ENCODE measurements at places on chromosomes 4 and X.

DNA sequence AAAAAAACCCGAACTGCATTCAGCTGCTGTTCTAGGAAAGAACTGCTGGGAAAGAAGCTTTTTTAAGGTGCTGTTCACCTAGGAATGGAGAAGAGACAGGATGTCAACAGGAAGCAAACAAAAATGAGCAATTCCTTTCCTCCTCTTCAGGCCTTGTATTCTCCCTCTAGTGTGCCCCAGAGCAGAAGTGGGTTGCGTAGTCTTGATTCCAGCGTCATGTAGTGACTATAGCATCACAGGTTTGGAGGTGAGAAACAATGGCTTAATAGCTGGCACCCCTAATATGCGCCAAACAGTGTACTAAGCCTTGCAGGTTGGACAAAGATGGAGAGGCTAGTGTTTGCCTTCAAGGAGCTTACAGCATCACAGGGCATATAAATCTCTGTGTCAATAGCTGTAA lies 146.3 kb upstream of the LCORL start:
- no peak for DNase-seq

GRCh38 chrX:123201720-123202119 lies 17.6 kb downstream of the GRIA3 start:
- no peak for DNase-seq

GRCh38 chr4:4254199-4254598 lies 6.2 kb upstream of the TMEM128 start:
- DNase-seq: no peak

DNA sequence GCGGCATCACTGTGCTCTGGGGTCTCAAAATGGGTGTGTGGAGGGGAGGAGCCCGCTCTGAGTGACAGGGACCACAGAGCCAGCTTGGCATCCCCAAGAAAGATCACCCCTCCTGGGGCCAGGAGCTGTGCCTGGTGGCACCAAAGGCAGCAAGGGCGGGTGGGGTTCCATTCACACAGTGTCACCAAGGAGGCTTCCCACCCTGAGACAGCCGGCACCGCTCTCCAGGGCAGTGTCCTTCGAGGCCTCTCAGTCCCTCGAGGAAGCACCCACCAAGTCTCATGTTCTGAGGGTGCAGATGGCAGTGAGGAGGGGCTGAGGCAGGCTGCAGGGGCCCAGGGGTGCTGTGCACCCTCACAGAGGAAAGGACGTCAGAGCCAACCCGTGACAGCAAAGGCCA lies 44.0 kb upstream of the MAN2B2 start:
- no peak for DNase-seq

DNA sequence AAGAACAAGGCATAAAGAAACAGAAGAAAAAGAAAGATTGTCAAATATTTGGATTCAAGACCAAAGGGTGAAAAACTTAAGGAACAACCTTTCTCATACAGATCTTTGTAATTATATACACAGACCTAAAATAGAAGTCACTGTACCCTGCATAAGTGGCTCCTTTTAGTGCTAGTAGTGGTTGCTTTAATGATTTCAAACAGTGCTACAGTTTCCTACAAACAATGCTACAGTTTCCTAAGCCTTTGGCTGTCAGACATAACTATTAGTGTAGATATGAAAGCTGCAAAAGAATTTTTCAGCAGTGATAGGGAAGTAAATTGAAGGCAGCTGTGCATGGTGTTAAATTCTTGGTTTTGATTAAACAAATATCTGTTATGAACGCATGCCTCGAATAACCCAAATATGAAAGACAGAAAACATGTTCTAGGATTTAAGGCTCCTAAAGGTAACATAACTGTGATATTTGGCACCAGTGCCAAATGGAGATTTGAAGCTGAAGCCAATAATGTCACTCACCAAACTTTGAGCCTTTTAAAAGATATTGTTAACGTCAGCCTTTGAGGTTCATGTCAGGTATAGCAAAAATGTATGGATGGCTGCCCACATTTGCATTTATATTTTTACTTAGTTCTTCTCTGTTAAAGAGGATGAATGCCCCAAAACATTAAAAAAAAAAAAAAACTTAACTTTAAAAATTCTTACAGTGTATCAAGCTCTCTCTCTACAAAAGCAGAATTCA lies 36.6 kb downstream of the SMARCAD1 start:
- no peak for DNase-seq

DNA sequence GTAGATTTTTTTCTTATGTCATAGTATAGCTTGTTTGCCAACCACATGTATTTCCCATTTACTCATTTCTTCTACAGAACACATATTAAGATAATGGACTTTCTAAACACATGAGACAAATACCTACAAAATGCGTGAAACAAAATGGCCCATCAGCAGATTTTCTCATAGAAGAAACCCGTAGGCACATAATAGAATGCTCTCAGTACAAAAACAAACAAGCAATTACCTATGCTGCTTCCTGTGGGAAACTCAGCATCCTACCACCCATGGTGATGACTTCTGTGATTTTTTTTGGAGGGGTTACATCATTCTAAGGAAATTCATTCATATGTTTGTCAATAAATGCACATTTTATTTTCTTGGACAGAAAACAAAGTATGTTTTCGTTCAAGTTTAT lies 343.6 kb downstream of the SPRY1 start:
- DNase-seq: no peak

- DNase-seq: no peak
Observed at GRCh38 chr4:110769578-110769977, 146.7 kb upstream of the PITX2 start.

GRCh38 chrX:153669901-153670731 lies 3.5 kb downstream of the PNCK start:
- no peak for DNase-seq

DNA sequence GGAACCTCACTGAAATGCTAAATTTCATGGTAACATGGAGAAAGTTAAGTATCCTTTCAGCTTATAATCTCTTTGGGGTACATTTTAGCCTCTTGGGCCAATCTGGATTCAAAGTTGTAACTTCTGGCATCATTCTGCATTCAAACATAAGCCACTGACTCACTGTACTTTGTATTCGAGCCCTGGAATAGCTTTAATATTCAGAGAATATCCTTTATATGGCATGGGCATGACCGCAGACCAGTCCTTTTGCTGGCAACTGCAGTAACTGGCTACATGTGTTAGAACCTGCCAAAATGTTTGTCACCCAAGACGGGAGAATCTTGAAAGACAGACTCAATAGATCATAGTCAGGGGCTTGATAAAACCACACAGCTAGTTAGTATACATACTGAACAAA lies 3.3 kb downstream of the GASK1B start:
- DNase-seq: no peak

DNA sequence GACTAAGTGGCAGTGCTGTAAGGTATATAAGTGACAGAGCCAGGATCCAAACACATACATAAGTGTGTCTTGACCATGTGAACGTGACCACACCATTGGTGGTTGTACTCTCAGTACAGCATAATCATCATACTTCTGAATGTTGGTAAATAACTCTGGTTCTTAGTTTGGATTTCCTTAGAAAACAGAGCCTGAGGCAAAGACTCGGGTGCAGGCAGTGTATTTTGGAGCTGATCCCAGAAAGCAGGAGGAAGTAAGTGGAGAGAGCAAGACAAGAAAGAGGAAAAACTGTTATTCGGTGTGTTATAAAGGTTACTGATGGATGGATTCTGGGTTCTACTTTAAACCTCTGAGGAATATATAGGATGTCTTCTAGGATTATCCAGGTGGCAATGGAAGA lies 127.9 kb downstream of the SLC39A8 start:
- DNase-seq: no peak

- peak; percentile 27 for DNase-seq
Observed at GRCh38 chr4:6658597-6659075, 18.2 kb downstream of the MRFAP1 start.

DNA sequence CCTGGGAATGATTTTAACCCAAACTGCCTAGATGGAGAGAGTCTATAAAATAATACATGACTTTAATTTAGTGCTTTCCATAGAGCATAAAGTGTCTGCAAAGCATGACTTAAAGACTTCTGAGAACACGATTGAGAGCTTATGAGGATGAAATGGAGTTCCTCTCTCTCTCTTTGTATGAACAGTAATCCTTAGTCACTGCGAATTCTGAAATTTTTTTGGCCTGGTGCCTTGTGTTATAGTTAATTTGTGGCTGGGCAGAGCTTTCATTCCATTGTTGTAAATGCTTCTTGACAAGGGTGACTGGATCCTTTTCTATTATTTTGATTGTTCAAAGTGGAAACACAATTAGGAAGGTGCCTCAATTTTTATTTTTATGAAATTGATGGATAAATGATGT lies 179.5 kb downstream of the CEP135 start:
- no peak for DNase-seq

DNA sequence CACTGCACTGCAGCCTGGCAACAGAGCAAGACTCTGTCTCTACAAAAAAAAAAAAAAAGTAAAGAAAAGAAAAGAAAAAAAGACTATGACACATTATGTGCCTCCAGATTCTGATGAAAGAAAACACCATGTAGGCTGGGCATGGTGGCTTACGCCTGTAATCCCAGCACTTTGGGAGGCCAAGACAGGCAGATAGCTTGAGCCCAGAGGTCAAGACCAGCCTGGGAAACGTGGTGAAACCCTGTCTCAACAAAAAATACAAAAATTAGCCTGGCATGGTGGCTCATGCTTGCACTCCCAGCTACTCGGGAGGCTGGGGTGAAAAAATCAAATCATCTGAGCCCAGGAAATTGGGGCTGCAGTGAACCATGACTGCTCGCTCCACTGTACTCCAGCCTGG lies 19.4 kb downstream of the THOC2 start:
- no peak for DNase-seq

GRCh38 chr4:162706051-162706450 lies 460.6 kb downstream of the NAF1 start:
- DNase-seq: no peak

DNA sequence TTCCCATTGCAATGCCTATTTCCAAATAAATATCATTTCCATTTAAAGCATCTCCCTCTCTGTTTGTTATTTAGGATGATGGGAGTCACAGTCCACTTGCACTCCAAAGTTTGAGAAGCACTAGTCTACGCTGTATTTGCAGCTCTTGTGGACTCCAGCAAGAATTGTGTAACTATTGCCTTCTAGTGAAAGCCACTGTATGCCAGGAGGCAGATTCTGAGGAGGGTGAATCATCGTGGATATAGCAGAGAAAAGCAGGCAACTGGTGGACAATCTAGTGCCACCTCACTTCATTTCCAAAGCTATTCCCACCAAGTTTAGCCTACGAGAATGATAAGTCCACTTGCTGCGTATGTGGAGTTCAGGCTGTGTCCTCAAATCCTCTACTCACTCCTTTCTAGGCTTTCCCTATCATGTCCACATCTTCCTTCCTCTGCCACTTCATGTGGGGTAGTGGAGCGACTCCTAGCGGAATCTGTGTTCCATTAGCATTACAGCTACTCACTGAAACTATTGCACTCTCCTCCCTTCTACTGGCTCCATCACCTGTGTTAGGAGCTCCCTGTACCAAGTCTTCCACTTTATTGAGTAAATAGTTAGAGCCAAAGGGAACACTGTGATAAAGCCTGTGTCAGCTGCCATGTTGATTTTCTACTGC lies 501.8 kb upstream of the GALNT7 start:
- no peak for DNase-seq

DNA sequence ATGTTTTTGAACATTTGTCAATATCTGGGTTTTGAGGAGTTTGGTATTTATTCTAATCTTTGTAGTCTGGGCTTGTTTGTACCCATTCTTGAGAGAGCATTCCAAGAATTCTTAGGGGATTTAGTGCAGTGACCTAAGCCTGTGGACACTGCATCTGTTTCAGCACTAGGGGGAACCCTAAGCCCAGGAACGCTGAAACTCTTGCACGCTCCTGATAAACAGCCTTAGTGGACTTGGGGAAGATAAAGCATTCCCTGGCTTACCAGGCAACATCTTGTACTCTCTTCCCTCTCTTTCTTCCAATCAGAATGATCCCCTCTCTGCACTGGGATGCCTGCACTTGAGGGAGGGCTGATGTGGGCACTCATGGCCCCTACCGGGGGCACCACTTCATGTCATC lies 654.9 kb upstream of the HTR2C start:
- no peak for DNase-seq

DNA sequence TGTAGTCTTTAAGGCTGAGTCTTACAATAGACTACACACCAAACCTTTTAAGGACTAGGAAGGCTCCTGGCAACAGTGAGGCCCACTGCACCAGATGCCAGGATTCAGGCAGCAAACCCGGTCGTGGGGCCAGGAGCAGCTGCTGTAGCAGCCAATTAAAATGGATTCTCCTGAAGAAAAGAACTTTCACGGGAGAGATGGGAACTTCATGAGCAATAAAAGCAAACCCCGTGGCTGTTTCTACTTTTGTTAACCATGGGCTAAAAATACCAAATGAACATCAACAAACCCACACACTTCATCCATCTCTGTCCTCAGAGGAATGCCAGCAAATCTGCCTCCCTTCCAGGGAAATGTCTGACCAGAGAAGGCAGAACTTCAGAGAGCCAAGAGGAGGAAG lies 101.4 kb downstream of the BTC start:
- no peak for DNase-seq

DNA sequence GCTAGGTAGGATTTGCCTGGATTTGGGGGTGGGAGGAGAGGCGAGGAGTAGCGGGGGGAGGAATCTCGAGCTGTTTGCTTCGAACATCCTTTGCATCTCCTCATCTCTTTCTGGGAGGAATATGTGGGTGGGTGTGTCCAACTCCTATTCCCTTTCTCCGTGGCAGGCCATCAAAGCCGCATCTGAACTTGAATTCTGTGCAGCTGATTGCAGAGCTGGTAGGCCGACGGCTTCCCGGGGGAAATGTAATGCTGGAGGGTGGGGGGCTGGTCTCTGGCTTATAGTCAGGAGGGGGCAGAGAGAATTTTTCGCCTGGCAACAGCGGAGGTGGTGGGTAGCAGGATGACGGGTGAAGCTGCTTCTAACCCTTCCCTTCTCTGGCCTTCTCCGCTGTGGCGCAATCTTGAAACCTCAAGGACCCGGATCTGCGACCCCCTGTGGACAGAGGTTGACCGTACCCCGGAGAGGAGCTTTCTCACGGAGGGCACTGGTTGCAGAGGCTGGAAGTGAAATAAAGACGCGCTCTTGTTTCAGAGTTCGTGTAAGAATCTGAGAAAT lies 628 bp downstream of the ZCCHC12 start:
- DNase-seq: no peak

- no peak for DNase-seq
Observed at GRCh38 chrX:928606-929005, 283.8 kb downstream of the CRLF2 start.

GRCh38 chrX:23364416-23364815 lies 29.8 kb downstream of the PTCHD1 start:
- no peak for DNase-seq

- no peak for DNase-seq
Observed at GRCh38 chr4:24321131-24321530, 263.2 kb downstream of the DHX15 start.

GRCh38 chr4:16226816-16227461 lies 668 bp upstream of the TAPT1 start:
- DNase-seq: no peak

DNA sequence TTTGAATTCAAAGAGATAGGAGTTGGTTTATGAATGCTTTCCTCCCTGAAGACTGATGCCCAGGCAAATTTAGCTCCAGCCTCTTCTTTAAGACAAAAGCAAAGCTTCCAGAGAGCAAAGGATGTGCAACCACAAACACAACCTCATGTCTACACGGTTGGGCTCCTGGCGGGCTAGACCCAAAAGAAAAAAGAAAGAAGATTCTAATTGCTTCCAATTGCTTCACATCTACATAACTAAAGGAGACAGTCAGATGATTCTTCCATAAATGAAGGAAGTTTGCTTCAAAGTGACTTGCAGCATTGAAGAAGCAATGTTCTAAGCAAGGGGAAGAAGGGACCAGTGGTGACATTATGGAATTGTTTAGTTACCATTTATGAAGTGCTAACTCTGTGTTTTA lies 1603.0 kb upstream of the TENM3 start:
- no peak for DNase-seq
